ENCODE measurements at places on chromosomes 3 and 15.
A peak's percentile ranks its signal among the peaks of the same experiment; 100 is the strongest.

- DNase-seq: no peak
These were observed 172.2 kb downstream of the LPP start for GRCh38 chr3:188326111-188326510.

- peak; percentile 15 for DNase-seq
These were observed 108.5 kb downstream of the SAMMSON start for GRCh38 chr3:70108072-70108471.

DNA sequence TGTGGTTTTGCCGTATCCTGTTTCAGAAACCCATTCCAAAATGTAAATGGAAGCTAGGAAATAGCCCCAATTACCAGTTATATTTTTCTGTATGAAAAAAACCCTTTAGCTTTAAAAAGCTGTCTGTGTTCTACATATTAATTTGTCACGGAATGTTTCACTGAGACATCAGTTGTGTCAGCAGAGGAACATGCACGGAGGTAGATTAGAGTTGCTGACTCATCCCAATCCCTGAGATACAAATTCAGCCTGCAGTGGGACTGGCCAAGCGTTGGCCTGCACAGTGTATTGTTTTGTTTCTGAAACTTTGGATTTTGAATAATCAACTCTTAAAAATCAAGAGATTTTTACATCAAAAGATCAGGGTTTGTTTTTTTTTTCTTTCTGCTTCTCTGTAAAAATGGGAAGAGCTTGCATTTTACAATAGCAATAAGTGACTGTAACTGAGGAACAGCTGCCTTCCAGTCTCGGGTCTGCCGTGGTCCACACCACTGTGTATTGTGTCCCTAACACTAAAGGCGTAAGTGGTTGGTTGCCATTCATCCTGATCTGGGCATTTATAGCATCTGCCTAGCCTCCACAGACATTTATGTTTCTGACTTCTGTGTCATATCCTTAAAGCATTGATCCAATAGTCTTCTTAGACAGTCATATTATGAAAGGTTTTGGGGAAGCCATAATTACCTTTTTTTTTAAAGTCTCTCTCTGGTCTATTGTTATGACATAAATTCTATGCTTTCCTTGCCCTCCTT is 218.1 kb downstream of the ADAMTSL3 start:
- no peak for DNase-seq

- DNase-seq: peak; percentile 77
These were observed 20.4 kb downstream of the IGF1R start for GRCh38 chr15:98668566-98669308.

DNA sequence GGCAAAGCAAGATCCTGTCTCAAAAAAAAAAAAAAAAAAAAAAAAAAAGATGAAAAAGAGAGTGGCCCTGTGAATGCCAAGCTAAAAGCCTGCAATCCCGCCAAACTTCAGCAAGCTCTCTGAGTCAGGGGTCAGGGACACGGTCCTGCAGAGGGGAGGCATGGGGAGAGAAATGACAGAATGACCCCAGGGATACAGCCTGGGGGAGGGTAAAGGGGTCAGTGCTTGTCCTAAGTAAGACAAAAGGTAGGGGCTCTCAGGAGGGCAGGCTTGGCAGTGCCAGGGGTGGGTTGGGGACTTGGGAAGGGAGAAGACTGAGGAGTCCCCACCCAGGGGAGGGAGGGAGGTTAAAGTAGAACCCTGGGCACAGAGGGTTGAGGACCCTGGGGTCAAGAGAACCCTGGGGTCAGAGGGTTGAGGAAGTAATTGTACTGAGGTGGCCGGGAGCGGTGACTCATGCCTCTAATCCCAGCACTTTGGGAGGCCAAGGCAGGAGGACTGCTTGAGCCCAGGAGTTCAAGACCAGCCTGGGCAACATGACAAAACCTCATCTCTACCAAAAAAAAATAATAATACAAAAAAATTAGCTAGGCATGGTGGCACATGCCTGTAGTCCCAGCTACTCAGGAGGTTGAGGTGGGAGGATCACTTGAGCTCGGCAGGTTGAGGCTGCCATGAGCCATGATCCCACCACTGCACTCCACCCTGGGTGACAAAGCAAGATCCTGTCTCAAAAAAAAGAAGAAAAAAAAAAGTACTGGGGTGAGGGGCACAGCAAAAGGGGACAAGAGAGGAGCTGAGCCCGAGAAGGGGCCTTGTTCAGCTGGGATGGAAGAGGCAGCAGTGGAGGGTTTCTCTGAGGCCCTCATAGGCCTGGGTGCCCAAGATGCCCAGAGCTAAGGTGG is 5.2 kb upstream of the SEMA3B start:
- no peak for DNase-seq

DNA sequence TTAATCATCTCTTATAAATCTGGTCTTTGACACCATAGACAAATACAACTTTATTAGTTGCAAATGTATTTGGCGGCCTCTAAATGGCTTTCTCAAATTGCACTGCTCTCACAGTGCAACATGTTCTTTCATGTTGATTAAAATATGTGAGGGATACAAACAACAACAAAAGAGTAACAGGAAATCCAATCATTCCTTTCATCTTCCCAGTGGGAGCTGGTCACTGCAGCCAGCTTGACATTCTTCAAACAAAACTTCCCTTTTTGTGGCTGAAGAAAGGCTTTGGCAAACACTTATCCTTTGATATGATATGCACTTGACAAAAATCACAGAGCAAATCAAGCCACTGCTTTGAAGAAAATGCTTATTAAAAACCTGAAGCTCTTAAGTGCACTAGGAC is 973.6 kb downstream of the EPHA3 start:
- DNase-seq: no peak

GRCh38 chr3:122105626-122106025 is 50.5 kb downstream of the CD86 start:
- no peak for DNase-seq

- DNase-seq: peak; percentile 40
These were observed 30.7 kb downstream of the MBNL1 start for GRCh38 chr3:152299249-152299976.

- DNase-seq: no peak
These were observed 31.5 kb upstream of the FAM81A start for GRCh38 chr15:59406446-59406845.

DNA sequence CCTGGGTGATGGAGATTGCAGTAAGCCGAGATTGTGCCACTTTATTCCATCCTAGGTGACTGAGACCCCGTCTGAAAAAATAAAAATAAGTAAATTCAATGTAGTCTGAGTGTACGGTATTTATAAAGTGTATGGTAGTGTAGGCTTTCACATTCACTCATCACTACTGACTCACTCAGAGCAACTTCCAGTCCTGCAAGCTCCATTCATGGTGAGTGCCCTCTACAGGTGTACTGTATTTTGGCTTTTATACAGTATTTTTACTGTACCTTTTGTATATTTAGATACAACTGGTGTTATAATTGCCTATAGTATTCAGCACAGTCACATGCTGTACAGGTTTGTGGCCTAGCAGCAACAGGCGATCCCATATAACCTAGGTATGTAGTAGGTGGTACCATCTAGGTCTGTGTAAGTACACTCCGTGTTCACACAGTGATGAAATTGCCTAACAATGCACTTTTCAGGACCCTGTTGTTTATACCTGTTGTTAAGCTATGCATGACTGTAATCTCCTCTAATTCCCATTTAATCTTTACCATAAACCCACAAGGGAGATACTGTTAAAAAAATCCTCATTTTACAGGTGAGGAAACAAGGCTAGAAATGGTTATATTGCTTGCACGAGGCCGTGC is 19.3 kb downstream of the CACNA1D start:
- peak; percentile 13 for DNase-seq

DNA sequence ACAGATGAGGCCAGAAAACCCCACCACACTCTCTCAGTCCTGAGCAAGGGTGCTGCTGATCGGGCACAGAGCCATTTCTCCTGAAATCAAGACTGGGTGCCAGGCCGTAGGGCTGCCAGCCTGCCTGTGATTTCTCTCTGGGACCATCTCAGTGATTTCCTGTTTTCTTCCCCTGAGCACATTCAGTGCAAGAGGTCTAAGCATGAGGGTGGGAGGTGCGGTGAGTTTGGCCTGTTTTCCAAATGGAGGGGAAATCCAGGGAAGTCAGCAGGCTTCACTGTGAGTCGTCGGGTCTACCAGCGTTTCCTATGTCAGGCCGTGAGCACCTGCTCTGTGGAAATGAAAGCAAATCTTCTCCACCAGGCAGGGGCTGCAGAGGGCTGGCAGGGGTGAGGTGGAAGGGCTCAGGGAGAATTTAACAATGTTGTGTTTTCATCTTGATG is 82.3 kb downstream of the ST6GAL1 start:
- peak; percentile 53 for DNase-seq

DNA sequence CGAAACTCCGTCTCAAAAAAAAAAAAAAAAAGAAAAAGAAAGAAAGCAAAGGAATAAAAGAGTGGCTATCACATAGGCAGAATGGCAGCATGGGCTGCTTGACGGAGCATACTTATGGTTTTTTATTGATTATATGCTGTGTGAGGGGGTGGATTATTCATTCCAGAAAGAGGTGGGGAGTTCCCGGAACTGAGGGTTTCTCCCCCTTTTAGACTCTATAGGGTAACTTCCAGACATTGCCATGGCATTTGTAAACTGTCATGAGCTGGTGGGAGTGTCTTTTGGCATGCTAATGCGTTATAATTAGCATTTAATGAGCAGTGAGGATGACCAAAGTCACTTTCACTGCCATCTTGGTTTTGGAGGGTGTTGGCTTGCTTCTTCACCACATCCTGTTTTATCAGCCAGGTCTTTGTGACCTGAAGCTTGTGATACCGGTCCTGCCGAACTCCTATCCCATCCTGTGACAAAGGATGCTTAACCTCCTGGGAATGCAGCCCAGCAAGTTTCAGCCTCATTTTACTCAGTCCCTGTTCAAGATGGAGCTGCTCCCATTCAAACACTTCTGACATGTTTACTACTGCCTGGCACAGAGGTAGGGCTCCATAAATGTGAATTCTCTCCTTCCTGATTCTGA is 15.8 kb upstream of the ABHD17C start:
- DNase-seq: no peak

GRCh38 chr15:70320482-70320881 is 222.8 kb upstream of the TLE3 start:
- no peak for DNase-seq

DNA sequence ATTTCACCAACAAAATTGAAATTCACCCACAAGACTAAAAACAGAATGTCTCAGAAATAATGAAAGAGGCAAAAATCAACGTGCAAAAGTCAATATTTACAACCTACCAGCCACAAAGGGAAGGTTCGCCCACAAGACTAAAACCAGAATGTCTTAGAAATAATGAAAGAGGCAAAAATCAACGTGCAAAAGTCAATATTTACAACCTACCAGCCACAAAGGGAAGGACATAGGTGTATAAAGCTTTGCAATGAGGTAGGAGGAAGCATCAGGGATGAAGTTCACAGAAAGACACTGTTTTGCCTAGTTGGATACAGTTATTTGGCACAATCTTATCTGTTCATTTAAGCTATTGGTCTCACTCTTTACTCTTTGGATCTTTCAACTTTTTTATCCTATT is 14.3 kb downstream of the OXTR start:
- DNase-seq: no peak

- no peak for DNase-seq
These were observed 91.7 kb upstream of the GOLGA6L4 start for GRCh38 chr15:84143753-84144314.

DNA sequence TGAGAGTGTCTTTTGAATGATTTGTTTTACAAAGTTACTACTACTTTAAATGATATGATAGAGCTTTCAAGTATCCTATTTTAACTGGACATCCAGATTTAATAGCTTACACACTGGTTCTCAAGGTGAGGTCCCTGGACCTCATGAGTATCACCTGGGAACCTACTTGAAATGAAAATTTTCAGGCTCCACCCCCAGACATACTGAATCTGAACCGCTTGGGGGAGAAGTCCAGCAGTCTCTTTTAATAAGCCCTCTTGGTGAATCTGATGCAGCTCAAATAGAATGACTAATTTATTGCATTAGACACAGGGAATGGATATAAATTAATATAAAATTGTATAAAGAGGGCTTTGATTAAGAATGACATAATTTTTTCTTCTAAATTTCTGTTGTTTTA is 29.4 kb upstream of the SLITRK3 start:
- DNase-seq: no peak

GRCh38 chr3:99472385-99472784 is 166.0 kb upstream of the COL8A1 start:
- DNase-seq: no peak

DNA sequence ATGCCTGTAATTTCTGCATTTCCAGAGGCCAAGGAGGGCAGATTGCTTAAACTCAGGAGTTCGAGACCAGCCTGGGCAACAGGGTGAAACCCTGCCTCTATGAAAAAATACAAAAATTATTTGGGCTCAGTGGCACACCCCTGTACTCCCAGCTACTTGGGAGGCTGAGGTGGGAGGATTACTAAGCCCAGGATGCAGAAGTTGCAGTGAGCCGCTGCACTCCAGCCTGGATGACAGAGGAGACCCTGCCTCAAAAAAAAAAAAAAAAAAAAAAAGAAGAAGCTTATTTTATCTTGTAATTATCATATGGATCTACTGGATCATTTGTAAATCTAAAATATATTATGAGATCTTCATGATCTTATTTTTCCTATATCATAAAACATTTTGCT is 84.1 kb downstream of the PPCDC start:
- DNase-seq: no peak

DNA sequence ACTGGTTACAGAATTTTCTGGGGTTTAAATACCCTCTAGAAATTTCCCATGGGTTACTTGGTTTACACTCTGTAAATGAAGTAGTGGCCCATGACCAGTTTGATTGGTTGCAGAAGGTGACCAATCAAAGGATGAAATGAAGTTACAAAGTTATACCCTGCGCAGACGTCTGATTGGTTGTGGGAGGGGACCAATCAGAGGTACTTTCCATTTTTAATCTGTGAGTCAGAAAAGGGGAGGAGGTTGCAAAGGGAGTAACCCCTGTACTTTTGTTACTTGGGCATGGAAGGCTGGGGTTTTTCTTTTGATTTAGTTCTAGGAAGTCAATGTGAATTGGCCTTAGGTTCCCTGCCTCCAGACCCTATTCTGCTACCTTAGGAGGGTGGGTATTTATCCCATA is 18.7 kb upstream of the APH1B start:
- DNase-seq: no peak

DNA sequence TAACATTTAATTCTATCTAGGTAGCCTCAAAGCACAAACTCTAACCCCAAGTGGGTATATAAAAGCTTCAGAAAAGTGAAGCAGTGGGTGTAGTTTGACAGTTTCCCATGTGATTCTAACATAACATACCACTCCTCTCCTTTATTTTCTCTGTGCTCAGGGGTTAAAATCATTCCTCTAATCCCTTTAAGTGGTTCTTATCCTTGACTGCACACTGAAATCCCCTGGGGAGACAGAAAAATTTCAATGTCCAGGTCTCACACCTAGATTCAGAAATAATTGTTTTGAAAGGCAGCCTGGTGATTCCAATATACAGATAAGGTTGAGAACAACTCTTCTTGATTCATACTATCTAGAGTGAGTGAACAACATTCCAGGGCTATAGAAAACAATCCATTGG is 986.4 kb downstream of the ROBO1 start:
- no peak for DNase-seq

DNA sequence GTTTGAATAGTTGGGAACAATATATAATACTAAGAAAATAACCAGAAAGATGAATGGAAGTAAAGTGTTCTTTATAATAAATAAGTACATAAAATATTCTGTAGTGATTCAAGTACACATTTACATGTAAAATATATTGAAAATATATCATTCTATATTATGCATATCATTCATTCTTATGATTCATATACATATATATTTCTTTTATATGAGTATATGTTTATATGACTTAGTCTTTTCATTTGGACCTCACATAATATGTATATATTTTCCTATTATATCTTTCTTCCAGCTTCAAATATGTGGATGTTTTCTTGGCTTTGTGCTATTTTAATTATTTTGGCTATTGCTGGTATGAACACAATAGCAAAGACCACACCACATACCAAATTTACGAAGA is at the start of gene OTOL1:
Gene OTOL1, plus strand, starts transcription at position 301 of the 400 bp plus-strand sequence. Its CDS starts 0 bp downstream, at position 301.
- DNase-seq: no peak
